ENCODE measurements at places on chromosomes 1 and 21. TPM values are rescaled to one million over a fixed set of nuclear protein-coding genes. Genes with fewer than 3 reads are reported as not detected.
A peak's percentile ranks its signal among the peaks of the same experiment; 100 is the strongest.

DNA sequence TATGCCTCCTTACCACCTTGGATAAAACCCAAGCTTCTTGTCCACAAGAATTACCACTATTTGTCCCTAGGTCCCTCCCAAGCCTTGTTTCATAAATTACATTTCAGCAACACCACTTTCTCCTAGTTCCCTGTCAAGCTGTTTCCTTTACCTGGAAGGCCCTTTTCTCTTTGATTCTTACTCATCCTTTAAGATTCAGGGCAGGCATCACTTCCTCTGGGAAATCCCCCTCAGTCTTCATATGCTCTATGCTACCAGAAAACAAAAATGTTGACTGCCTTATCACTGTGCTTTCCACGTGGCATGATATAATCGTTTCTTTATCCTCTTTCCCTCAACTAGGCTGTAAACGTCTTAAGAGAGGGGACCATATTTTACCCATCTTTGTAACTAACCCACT lies 102.7 kb downstream of the LYST start:
- no peak for DNase-seq

- no peak for DNase-seq
Measured at GRCh38 chr21:44916965-44917364, 3.7 kb downstream of the ITGB2 start.

GRCh38 chr1:234322979-234323378 lies 50.3 kb upstream of the COA6 start:
- DNase-seq: peak; percentile 65

DNA sequence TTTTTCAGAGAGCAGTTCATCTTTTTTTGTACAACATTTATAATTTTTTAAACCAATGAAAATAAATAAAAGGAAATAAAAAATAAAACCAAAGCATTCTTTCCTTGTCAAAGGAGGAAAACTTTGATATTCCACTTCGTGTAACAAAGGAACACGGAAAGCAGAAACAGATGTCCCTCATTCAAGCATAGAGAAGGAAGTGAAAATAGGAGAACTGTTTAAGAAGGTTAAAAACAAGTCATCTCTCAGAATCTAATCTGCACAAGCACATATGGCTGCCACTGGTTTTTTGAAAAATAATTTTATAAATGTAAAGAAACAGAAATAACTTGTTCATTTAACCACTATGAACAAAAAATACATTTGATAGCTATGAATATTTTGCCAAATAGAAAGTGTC lies 35.9 kb upstream of the ZNF644 start:
- DNase-seq: no peak

- DNase-seq: no peak
Measured at GRCh38 chr1:164576291-164577271, 17.6 kb downstream of the PBX1 start.

GRCh38 chr1:199172171-199173124 lies 533.6 kb downstream of the PTPRC start:
- DNase-seq: no peak

DNA sequence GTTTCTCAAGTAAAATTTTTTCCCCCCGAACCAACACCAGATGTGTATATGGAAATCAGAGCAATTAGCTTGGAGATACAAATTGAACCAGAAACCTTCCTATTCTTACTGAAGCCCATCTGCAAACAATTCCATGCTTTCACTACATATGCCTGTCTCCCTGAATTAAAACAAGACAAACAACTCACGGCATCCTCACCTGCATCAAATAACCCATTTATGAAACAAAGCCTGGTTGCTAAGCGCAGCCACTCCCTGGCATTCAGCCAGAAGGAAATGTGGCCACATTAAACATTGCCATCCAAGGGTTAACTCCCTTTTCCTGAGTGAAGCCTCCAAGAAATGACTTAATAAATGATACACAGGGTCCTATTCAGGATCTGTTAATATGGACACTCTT lies 55.3 kb downstream of the APP start:
- no peak for DNase-seq

GRCh38 chr1:43875331-43875730 lies 58.3 kb upstream of the ARTN start:
- DNase-seq: no peak

DNA sequence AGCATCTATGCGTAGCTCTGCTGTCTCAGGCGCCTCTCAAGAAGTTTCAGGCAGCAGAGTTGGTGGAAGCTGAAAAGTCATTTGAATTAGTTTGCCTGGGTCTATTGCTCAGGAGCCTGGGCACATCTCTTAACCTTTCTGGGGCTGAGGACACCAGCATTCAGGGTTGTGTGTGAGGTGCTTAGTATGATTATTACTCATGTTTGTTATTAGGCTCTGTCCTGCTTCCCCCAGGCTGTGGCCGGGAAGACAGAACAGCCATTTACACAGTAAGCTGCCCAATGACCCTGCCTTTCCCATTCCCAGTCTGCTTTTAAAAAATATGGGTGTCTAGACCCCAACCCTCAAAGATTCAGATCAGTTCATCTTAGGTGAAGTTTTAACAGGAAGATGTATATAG lies 53.9 kb upstream of the CACNA1E start:
- DNase-seq: no peak

- DNase-seq: no peak
Measured at GRCh38 chr1:107879346-107879745, 85.6 kb downstream of the VAV3 start.

DNA sequence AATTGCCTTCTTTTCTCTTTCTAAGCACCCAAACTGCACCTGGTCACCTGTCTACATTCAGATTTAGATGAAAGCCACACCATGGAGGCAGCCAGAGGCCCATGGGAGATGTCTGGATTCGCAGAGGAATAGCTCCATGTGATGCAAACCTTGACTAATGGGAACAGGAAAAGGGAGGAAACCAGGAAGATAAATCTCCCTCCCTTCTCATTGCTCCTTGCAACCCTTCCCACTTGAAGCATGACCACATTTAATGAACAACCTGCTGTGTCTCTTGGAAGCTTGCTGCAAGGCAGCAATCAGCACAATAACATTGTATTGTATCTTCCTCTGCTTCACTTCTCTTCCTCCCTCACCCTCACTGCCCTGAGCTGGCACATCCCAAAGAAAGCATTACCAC lies 42.6 kb upstream of the KLF17 start:
- no peak for DNase-seq

DNA sequence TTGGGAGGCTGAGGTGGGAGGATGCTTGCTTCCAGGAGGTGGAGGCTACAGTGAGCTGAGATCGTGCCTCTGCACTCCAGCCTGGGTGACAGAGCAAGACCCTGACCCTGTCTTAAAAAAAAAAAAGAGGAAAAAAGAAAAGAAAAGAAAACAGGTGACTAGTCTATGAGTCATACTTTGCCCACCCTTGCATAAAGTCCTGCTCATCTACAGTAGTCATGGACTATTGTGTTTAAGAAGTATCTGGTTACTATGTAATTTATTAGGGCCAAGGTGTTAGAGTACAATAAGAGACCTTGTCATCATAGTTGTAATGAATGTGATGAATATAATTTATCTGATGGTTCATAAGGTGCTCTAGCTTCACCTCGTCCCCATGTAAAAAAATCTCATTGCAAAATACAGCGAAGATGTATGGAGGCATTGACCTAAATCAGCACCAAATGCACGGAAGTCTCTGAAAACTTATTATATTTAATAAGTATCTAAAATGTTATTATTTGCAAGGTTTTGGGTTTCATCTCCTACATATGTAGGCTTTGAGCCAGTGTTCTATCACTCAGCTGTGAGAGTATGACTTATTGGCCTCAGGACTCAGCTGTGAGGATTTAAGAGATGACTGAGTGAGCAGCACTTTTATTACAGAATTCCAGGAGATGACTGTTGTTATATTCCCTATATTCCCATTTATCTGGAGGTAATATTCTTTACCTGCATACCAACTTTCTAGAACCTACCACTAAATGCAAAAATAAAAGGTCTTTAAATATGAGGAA lies 19.9 kb upstream of the KCNJ6 start:
- no peak for DNase-seq

DNA sequence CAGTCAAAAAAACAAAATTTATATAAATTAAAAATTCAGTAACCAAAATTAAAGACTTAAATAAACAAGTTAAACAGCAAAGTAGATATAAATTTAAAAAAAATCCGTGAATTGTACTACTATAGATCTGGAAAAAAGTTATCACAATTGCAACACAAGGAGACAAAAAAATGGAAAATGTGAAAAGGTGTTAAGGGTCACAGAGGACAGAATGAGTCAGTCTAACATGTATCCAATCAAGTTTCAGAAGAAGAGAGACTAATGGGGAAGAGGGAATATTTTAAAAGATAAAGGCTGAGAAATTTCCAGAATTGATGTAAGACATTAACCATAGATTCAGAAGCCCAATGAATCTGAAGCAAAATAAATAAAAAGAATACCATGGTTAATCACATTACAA lies 46.0 kb downstream of the USP24 start:
- DNase-seq: no peak

DNA sequence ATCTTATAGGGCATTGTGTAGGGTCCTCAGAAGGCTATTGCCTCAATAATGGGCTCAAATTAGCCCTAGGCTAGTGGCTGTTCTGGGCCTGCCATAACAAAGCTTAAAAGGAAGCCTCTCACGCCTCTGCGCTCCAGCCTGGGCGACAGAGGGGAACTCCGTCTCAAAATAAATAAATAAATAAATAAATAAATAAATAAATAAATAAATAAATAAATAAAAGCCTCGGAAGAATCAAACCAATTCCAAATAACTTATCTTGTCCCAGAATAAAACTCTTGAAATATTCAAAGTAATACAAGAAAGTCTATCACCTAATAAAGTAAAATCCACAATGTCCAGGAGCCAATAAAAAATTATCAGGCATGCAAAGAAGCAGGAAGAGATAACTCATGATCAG lies 14.4 kb upstream of the ALDH9A1 start:
- no peak for DNase-seq

GRCh38 chr1:167777269-167777650 lies 55.5 kb downstream of the MPZL1 start:
- no peak for DNase-seq

DNA sequence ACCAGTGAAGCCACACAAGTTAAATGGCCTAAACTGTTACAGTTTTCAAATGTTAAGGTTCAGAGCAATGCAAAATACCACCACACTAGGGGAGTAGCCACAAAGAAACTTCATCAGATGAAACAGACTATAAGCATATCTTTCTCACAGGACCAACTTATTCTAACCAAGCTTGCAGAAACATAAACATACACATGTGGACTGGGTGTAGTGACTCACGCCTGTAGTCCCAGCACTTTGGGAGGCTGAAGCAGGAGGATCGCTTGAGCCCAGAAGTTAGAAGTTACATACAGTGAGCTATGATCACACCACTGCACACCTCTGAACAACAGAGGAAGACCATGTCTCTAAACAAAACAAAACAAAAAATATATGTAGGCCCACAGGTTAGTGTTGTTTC lies 17.3 kb downstream of the WDR47 start:
- no peak for DNase-seq

DNA sequence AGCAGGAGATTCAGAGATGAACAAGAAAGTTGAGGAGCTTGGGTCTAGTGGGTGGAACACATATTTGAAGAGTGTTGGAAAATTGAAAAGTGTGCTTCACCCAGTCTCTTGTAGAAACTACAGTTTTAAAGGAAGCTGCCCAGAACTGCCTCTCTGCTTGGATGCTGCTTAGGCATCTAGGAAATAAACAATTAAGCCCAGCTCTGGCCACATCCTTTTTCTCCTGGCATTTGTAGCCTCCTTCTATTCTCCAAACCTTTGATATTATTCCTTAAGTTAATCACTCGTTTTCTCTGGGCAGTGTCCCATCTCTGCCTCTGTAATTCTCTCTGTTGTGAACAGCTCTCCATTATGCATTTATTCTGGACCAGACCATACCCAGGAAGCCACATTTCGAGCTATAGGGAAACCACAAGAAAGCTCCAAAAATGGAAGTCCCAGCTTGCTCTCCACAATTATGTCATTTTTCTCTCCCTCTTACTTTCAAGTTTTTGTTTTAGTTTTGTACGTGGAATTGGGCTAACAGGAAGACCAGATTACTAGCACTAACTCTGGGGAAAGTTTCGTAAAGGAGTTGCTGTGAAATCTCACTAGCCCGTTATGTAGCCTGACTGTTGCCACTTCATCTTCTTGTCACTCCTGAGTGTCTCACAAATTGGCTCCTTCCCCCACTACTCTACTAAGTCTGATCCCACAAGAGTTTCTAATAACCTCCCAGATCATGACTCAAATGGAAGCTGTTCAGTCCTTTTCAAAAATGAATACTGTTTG lies 102.2 kb downstream of the NTMT2 start:
- no peak for DNase-seq

DNA sequence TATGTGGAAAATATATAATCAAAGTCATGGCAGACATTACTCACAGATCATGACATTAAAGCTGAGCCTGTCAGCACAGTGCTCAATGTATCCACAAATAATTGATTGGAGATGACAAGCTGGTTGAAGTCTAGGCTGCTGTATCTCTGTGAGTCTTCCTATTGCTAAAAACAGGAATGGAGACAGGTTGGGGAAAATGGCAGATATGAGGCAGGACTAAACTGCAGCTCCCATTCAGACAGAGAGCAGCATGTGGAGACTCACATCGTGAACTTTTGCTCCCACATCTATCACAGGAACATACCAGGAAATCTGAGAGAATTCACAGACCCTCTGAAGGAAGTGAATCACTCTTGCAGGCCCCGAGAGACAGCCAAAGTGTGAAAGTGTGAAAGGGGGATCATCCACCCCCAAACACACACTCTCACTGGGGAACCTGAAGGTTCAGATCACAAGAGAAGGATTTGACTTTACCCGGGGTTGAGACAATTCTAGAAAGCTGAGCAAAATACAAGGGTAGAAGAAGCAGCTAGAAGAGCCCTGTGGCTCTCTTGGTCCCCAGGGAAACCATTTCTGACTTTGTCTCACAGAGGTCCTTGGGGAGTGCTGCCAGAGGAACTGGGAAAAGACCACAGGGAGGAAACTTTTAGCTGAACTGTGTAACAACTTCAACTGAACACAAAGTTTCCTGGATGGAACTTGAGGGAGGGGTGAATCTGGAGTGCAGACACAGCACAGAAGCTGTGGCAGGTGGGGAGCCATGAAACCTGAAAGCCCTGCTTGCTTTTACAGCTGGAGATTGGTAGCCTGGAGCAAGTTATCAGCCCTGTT lies 173.4 kb downstream of the S1PR1 start:
- DNase-seq: no peak

GRCh38 chr1:112706505-112707220 lies at the start of gene RHOC:
TSS of gene RHOC (minus strand) at chr1:112707127. CDS start at chr1:112703799, 3,328 bp downstream.
- peak; percentile 68 for DNase-seq

DNA sequence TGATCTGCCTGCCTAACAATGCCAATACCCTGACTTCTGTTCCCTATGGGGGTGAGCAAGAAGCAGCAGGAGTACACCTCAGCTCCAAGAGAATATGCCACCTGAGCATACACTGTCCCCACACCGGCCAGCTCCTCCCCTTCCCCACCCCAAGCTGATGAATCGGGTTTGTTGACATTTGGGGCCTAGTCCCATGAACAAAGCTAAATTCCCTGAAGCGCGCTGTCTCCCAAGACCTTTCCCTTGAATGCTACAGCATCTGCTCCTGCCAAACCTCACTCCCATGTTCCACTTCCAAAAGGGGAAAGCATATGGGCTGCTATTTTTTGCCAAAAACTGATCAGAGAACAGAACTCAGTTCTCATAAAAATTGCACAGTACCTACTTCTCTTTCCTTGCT lies 220.4 kb upstream of the CAMK1G start:
- no peak for DNase-seq

- DNase-seq: peak; percentile 55
Measured at GRCh38 chr1:228037401-228038386, 30.9 kb downstream of the WNT3A start.

C8B gene
- not detected for total RNA-seq

SDHB gene
- total RNA-seq: 108 TPM

SPATA45 gene
- not detected for total RNA-seq

SLC44A5 gene
- total RNA-seq: 0.40 TPM

TTLL7 gene
- 2.9 TPM for total RNA-seq

OR2T33 gene
- not detected for total RNA-seq

CCDC17 gene
- total RNA-seq: 3.9 TPM

S100A7A gene
- total RNA-seq: not detected

HJV gene
- total RNA-seq: not detected

FCER1G gene
- 5.8 TPM for total RNA-seq
